ENCODE measurements at places on chromosomes 1 and 21.
A peak's percentile ranks its signal among the peaks of the same experiment; 100 is the strongest.

GRCh38 chr1:198890214-198890930 lies 251.5 kb downstream of the PTPRC start:
- DNase-seq: no peak

DNA sequence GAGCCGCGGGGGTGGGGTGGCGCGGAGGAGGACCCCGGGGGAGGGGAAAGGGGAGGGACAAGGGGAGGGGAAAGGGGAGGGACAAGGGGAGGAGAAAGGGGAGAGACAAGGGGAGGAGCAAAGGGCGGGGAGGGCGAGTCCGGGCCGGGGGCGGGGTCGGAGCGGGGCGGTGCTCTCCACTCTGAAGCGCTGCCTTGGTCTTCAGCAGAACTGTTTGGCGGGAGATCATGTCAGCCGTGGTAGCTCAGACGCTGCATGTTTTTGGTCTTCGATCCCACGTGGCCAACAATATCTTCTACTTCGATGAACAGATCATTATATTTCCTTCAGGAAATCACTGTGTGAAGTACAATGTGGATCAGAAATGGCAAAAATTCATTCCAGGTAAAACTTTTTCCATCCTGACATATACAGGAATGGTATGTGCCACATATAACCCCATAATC lies 420 bp downstream of the CFAP57 start:
- peak; percentile 57 for DNase-seq

DNA sequence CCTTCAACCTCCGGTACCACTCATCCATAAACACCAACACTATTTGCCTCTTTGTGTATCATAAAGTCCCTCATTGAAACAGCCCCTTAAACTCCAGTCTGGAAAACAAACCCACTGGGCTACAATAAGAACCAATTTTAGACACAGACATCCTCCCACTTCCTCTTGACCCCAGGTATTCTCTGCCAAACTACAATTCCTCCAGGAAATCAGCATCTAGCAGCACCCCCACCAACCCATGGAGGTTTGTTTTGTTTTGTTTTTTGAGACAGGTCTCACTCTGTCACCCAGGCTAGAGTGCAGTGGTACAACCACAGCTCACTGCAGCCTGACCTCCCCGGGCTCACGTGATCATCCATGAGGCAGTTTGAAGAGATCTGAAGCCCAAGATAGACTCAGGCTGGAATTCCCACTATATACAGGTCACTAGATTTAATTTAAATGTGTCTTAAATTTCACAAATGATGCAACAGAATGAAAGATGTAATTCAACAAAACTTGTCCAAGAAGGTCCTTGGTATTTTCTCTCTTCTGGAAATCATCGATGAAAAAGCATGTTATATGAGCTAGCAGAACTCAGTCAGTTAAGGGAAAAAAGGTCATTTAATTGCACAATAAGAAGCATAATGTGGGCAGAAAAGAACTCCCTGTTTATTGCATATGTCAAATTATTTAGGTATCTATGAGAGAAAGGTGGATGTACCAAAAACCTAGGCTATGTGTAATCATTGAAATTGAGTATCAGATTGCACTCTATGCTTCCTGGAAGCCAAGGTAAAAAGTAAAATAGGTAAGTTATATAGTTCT lies 30.3 kb downstream of the TCP10L start:
- no peak for DNase-seq

DNA sequence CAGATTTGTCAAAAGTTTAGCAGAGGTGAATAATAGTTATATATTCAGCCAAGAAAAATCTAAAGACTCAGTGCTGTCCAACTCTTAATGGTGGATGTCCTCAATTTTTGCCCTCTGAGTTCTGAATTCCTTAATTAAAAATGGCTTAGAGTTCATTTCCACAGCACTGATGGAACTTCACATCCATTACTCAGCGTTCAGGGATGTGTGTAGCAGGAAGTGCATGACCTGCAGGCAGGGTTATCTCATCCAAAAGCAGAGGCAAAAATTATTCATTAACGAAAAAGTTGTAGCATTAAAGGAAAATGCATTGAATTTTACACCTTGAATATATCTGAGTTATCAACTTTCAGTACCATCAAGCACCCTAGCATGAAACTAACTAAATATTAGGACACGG lies 96.7 kb downstream of the ZP4 start:
- DNase-seq: no peak

- no peak for DNase-seq
Observed at GRCh38 chr1:45922374-45922773, 119.0 kb downstream of the MAST2 start.

- DNase-seq: no peak
Observed at GRCh38 chr1:165632491-165632890, 1.5 kb downstream of the MGST3 start.

DNA sequence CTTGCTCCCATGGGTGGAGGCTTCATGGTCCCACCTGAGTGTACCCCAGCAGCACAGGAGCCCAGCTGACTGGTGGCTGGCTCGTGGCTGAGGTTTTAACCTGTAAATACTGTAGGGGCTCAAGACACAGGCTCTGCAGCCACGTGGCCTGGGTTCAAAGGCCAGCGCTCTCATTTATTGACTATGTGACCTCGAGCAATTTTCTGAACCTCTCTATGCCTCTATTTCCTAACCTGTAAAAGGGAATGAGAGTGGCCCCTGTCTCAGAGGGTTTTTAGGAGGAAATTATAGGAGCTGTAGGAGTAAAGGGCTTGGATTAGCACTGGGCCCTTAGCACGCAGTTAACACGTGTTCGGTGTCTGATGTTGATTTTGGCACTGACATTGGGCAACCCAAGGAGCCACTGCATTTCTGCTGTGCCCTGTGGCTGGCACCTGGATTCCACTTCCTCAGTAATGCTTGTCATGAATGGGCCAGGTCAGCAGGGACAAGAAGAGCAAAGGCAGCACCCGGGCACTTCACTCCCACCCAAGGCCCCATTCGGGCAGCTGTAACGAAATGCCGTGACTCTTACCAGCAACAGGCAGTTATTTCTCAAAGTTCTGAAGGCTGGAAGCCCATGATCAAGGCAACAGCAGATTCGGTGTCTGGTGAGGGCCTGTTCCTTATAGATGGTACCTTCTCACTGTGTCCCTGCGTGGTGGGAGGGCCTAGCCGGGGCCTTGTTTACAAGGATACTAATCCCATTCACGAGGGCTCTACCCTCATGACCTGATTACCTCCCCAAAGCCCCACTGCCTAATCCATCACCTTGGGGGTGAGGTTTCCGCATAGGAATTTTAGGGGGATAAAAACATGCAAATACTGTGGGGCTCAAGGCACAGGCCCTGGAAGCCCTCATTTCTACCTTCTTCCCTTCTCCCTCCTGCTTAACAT lies 25.2 kb downstream of the ARHGEF10L start:
- no peak for DNase-seq

DNA sequence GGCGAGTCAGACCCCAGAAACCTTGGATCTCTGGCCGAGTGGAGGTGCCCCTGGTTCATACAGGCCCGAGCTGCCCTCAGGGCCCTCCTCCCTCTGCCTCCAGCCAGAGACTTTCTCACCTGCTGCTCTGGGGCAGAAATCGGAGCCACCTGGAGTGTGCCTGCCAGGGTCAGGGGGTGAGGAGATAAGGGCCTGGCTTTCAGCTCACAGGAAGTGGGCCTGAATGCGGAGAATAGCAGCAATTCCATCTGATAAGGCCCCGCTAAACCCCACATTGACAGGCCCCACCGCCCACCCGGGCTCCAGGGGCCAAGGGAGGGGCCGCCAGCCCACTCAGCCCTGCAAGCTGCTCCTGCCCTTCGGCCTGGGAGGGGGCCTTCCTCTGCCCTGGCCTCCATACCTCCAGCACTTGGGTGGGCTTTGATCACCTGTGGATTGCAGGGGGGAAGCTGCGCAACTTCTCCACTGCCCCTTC lies 123.7 kb upstream of the ARHGEF16 start:
- DNase-seq: no peak
